ENCODE measurements at places on chromosomes 12 and 14. TPM values are rescaled to one million over a fixed set of nuclear protein-coding genes. Genes with fewer than 3 reads are reported as not detected.

CAPZA3 gene
- total RNA-seq, result not detected

CACNA2D4 gene
- total RNA-seq, result 2.0 TPM

NPAS3 gene
- total RNA-seq, result not detected

NPC2 gene
- 242 TPM for total RNA-seq

HOXC6 gene
- total RNA-seq, result 12.1 TPM

ACVRL1 gene
- 0.74 TPM for total RNA-seq

FAM181A gene
- not detected for total RNA-seq

TPH2 gene
- total RNA-seq, result not detected

KLHDC1 gene
- total RNA-seq, result 0.98 TPM

SRRM4 gene
- total RNA-seq, result not detected

HOXC12 gene
- total RNA-seq, result 9.4 TPM

FGF23 gene
- total RNA-seq, result not detected

HVCN1 gene
- not detected for total RNA-seq

CCDC38 gene
- total RNA-seq, result not detected

ZNF219 gene
- 35.2 TPM for total RNA-seq

STXBP6 gene
- total RNA-seq, result 35.7 TPM

GPR68 gene
- total RNA-seq, result 0.14 TPM

PSMD9 gene
- 63.3 TPM for total RNA-seq

C14orf132 gene
- 0.05 TPM for total RNA-seq

EPYC gene
- total RNA-seq, result not detected

LMNTD1 gene
- not detected for total RNA-seq

STAC3 gene
- total RNA-seq, result 0.70 TPM

PIWIL1 gene
- total RNA-seq, result 5.1 TPM

PLEKHH1 gene
- total RNA-seq, result 32.4 TPM

KRT2 gene
- total RNA-seq, result not detected

SLC25A47 gene
- total RNA-seq, result not detected

CCDC184 gene
- 1.00 TPM for total RNA-seq

GPR132 gene
- total RNA-seq, result not detected

KLRC4 gene
- total RNA-seq, result not detected

CEBPE gene
- not detected for total RNA-seq

KCNC2 gene
- total RNA-seq, result not detected

OS9 gene
- total RNA-seq, result 182 TPM

MMP14 gene
- 62.9 TPM for total RNA-seq

TRPV4 gene
- not detected for total RNA-seq

TOMM20L gene
- 1.2 TPM for total RNA-seq

OVCH1 gene
- not detected for total RNA-seq

SLC8A3 gene
- not detected for total RNA-seq

ANP32D gene
- total RNA-seq, result not detected

VWF gene
- total RNA-seq, result 0.30 TPM

KRT80 gene
- 0.26 TPM for total RNA-seq

FAM90A1 gene
- 0.34 TPM for total RNA-seq

RNU4-1 gene
- 3,645 TPM for total RNA-seq

RNASE3 gene
- not detected for total RNA-seq

TM9SF1 gene
- 41.9 TPM for total RNA-seq
